Effector CD8-positive, alpha-beta T cell (primary cell): ENCODE measurements at places on chromosomes 12 and 14.

DNA sequence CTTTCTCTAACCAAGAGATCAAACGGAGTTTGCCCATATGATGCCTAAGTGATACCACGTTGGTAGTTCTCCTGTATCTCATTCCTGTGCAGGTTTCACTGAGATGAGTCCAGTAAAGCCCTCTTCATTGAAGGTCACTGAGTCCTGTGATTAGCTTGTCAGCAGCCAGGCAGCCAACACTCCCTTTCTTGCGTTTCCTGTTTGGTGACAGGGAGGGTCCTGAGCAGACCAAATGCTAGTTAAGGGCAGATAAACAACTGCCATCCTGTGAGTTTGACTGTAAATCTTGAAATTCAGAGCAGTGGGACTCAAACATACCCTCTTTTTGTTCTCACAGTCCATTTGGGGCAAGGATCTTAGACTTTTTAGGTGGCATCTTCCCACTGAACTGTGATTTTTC is 39.4 kb downstream of the ZNF641 start:
- no peak for DNase-seq

DNA sequence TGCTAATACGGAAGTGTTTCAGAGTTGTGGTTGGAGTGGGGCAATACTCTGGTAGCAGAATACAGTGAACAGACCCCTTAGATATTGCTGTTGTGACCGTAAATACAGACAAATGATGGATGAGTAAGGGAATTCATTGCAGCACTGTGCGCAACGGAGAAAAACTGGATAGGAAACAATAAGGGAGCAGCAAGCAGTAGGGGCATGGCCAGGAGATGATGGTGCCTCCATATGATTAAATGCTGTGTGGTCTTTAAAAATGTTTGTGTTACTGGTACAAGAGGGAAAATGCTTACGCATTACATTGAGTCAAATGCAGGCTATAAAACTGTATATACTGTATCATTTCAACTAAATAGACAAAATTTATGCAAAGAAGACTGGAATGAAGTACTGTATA is 61.6 kb downstream of the EML1 start:
- no peak for DNase-seq

DNA sequence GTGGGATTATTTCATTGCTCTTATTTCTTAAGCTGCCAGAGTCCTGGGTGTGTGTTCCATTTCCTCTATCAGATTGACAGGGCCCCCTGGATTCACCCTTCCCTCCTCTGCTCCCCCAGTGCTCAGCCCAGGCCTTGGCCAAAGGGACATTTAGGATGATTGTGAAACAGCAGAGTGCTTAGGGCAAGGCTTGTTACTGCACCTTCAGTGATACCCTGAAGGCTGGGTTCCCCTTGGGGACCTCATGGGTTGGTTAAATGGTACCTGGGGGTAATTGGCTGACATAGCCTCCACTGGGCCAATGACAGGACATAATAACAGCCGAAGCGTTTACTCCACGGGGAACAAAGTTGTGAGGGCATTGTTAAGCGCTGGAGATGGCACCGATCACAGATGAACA is 1.3 kb upstream of the KRT72 start:
- DNase-seq = no peak

- DNase-seq = no peak
These were observed 33.5 kb downstream of the TSHR start for GRCh38 chr14:80988735-80989429.

- DNase-seq = no peak
These were observed 754.5 kb downstream of the C12orf50 start for GRCh38 chr12:87274594-87275245.

- no peak for DNase-seq
These were observed 10.0 kb upstream of the LRTM2 start for GRCh38 chr12:1810201-1810930.

DNA sequence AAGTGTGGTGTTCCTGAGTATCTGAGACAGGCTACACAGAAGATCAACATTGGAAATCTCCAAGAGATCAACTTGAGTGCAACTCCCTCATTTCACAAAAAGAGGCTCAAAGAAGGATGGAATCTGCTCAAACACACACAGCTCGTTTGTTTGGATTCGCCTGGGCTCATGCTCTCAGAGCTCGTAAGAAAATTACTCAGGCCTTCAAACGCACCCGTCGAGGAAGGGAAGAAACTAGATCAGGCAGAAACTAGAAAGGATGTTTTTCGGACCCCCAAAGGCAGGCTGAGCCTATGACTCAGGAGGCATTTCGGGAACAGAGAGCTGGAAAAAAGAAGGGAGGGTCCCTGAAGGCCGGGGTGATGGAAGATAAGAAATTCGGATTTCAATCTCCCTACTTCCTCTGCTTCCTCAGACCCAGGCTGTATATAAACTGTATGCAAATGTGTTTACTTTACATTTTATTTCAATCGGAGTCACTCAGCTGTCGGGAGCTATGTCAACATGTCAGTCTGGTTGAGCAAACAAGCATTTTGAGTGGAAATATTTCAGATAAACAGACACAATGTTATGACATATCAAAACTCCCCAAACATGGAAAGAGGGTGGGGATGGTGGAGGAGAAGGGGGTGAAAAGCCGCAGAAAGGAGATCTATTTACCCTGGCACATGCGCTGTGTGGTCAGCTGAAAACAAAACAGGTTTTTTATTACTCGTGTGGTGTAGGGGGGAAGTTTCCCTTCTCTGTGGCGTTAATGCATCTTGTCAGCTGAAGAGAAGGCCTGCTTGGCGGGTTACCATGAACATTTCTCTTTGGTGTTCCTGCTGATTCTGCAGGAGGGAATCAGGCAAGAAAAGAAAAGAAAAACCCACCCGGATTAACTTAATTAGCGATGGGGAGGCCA is 129.1 kb upstream of the TBX3 start:
- no peak for DNase-seq

DNA sequence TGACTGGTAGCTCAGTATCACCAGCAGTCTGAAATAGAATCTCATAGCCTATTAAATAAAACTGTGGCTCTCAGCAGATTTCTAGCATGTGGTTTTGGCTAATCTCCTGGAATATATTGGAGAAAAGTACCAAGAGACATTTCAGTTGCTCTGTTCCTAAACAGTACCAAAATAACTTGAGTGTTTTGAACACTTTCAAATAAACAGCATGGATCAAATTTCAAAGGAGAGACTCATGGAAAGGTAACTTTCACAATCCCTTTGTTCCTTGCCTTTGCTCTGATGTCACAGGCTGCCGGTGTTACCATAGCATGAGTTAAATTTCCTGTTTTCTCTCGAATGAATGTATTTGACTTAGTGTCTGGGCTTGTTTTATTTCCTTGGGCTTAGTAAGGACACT is 3.4 kb downstream of the ARG2 start:
- no peak for DNase-seq

DNA sequence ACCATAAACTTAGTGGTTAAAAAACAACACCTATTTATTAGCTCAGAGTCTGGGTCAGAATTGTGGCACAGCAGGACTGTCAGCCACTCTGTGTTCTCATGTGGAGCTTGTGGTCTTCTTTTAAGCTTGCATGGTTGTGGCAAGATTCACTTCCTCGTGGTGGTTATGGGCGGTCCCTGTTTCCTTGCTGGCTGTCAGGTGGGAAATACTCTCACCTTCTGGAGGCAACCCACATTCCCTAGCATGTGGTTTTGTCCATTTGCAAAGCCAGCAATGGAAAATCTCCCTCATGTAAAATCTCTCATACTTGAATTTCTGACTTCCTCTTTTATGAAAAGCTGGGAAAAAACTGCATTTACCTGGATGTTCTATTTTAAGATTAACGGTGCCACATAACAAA is 229.8 kb downstream of the ALX1 start:
- no peak for DNase-seq

- DNase-seq = no peak
These were observed 29.2 kb downstream of the PRMT8 start for GRCh38 chr12:3520168-3520567.

DNA sequence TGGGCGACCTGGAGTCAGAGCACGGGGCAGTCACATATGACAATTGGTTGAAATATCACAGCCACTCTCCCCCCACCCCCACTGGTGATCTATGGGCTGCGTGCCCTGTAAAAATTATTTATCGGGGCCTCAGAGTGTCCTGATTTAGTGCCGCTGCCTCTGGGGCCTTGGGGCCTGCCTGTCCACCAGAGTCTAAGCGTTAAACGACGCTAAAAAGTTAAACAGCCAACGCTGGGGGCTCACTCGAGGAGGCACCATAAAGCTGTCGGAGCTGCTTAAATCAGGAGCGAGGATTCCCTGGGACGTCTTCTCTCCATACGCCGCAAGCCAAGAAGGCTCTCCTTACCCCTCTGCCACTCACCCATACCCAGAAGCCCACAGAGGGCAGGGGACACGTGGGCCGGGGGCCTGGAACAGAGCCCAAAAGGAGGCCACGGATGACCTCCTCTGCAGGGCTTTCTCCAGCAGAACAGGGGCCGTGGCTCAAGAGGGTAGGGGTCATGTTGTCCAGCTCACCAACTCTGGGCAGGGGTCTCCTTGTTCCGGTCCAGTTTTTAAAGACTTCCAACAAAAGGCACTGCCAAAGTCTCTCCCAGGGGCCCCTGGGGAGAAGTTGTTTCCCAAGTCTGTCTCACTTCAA is 42.2 kb downstream of the SMUG1 start:
- DNase-seq = no peak

DNA sequence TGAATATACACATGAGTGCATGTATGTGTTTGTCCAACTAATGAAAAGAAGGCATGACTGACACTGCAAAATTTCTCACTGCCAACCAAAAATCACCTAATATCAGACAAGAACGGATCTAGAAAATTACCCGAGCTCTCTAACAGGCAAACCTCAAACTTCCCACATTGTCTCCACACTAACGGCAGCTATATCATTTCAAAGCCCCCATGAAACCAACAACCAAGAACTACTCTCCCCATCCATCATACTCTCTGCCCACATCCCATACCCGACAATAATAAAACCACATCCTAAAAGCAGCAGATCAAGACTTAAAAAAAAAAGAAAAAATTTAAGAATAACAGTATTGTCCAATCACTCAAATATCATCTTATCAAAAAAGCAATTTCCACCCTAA is 227.1 kb downstream of the CEP128 start:
- DNase-seq = no peak

DNA sequence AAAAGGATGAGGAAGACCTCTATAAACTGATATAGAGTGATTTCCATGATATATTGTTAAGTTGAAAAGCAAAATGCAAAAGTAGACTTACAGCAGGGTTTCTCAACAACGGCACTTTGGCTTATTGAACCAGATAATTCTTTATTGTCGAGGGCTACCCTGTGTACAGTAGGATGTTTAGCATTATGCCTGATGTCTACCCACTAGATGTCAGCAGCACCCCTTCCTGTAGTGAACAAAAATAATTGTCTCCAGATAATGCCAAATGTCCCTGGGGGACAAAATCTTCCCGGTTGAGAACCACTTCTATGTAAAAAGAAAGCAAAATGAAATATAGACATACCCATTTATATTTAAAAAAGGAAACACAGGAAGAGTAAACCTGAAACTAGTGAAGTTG is 32.4 kb downstream of the ABCD2 start:
- DNase-seq = no peak

GRCh38 chr14:92600318-92601053 is 86.9 kb downstream of the RIN3 start:
- no peak for DNase-seq

- no peak for DNase-seq
These were observed 11.8 kb downstream of the MYL2 start for GRCh38 chr12:110908377-110909152.

- DNase-seq = no peak
These were observed 74.9 kb downstream of the NOVA1 start for GRCh38 chr14:26522967-26523366.

DNA sequence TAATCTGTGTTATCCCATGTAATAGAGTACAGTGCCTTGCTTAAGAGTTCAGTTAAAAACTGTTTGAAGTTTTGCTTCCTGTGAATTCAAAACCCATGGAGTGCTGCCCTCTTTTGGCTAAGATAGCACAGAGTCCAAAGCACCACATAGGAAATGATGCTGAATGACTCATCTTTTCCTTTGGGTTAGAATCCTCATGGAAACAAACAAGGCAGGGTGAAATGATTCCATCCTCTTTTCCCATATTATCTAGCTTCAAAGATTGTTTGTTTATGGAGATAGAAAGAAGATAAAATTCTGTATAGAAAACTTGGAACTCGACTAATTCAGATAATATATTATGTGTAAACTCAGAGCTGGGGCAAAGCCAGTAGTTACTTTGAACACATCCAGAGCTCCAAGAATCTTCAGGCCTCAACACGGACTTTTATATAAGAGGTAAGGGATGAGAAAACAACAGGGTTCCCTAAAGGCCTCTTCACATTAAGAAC is 87.4 kb downstream of the OTOGL start:
- no peak for DNase-seq

DNA sequence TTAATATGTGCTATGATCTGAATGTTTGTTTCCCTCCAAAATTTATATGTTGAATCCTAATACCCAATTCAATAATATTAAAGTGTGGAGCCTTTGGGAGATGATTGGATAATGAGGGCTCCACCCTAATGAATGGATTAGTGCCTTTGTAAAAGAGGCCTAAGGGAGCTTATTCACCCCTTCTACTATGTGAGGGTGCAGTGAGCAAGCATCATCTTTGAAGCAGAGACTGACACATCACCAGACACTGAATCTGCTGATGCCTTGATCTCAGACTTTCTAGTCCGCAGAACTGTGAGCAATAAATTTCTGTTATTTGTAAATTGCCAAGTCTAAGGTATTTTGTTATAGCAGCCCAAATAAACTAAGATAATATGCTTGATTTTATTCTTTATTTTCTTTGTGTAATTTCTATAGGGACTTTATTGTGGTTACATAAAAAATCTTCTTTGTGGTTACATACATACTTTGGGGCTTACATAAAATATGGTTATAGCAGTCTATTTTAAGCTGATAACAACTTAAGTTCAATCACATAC is 131.1 kb upstream of the SLC38A2 start:
- DNase-seq = no peak

GRCh38 chr12:51242120-51242519 is 3.5 kb downstream of the DAZAP2 start:
- no peak for DNase-seq

- no peak for DNase-seq
These were observed 133.5 kb downstream of the FOXN3 start for GRCh38 chr14:89283327-89284060.

- DNase-seq = no peak
These were observed 498.0 kb downstream of the FLRT2 start for GRCh38 chr14:86027990-86028389.

- DNase-seq = no peak
These were observed 6.3 kb downstream of the LRRC74A start for GRCh38 chr14:76832503-76832988.

GRCh38 chr14:75879031-75879430 is 102.8 kb downstream of the TGFB3 start:
- no peak for DNase-seq

- DNase-seq = no peak
These were observed 225.5 kb downstream of the EPS8 start for GRCh38 chr12:15563663-15564062.

- DNase-seq = no peak
These were observed 753 bp upstream of the ATP5MC2 start for GRCh38 chr12:53676656-53677015.

- DNase-seq = no peak
These were observed 108.2 kb upstream of the MED13L start for GRCh38 chr12:116385486-116386217.

GRCh38 chr14:102574281-102575159 is 17.9 kb upstream of the RCOR1 start:
- DNase-seq = no peak
